Umbilical cord (tissue), 2 donors: ENCODE measurements at places on chromosomes 7 and 10. TPM values are rescaled to one million over a fixed set of nuclear protein-coding genes. Genes with fewer than 3 reads are reported as not detected.

- peak; percentile 72 for DNase-seq
Observed at GRCh38 chr10:71476228-71477011, 79.7 kb downstream of the CDH23 start.

The FGFR2 gene
- total RNA-seq = 204 TPM

GRCh38 chr7:103343758-103344452 lies 662 bp downstream of the DNAJC2 start:
- DNase-seq = peak; percentile 34

The AKR1C4 gene
- not detected for total RNA-seq

DNA sequence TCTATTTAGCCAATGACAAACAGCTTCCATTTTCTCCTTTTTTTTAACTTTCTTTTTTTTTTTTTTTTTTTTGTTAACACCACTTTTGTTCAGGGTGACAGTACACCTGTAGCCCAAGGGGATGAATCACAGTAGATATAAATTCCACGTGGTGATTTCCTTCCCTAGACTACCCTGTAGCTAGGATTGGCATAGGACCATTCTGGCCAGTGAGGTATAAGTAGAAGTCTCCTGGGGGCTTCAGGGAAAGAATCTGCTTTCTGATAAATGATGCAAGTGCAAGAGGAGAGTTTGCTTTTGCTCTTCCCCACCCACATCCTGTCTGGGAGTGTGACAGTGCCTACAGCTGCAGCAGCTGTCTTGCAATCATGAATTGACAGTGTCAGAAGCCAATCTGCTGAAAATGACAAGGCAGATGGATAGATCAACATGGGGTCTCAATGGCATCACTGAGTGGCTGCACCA lies 63.2 kb upstream of the TOMM7 start:
- no peak for DNase-seq

DNA sequence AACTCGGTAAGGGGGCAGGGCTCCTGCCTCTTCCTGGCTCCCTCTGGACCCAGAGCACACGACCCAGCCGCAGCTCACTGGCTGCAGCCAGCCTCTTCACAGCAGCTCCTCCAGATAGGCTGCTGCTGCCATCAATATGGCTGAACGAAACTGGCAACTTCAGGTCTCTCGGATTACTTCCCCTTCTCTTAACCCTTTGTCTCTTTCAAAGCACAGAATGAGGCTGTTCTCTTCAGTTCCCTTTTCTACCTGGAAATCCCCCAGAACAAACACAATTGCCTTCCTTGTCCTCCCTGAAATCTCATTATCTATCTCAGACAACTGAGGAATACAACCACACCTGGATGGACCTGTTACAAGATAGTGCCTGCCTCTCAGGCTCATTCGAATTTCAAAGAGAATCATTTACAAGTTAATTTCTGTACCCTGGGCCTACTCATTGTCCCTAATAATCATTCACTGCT lies 193.4 kb upstream of the MBL2 start:
- DNase-seq = no peak

DNA sequence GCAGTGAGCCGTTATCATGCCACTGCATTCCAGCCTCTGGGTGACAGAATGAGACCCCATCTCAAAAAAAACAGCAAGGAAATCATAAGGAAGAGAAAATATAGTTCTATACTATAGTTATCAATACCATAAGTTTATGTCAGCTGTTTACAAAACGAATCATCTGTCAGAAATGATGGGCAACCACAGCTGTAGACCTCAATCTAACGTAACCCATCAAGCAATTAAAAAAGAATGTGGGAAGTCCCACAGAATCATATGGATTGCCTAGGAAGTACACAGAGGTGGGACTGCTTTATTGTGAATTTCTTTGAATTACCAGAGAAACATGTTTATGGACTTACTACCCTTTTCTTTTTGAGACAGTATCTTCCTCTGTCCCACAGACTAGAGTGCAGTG lies 6.9 kb downstream of the NRBF2 start:
- DNase-seq = no peak

DNA sequence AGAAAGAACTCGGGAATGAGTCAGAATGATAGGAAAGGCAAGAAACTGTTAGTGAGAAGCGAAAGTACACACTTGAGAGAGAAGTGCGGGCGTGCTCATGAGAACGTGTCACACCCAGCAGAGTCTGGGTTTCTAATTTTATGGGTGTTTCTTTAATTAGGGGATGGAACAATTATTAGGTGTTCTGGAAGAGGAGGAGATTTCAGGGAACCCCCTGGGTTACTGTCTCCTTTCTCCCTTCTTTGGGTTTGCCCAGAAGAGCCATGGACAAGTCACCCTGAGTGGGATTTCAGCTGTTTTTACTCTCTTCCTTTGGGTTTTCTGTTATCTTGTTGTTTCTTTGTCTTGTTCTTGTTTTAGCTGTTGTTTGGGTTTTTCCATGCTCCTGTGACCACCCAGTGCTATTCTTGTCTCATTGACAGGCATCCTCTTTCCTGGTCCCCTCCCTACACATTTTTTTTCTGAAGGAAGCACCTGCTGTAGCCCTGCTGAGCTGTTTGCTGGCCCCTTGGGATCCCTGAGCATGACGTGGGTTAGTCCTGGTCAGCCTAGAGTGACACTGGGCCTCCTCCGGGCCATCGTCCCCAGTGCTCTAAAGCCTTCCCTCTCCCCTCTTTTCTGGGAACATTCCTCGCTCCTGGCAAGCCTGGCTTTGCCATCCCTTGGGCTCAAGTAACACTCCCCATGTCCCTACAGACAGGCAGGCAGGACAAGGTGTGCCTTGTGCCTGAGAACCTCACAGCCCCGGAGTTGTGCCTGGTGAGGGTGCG lies 3.5 kb downstream of the SH2D4B start:
- no peak for DNase-seq

The CCDC6 gene
- 35.4 TPM for total RNA-seq

The UCN3 gene
- total RNA-seq = not detected

The SPDYE8 gene
- total RNA-seq = 0.48 TPM

DNA sequence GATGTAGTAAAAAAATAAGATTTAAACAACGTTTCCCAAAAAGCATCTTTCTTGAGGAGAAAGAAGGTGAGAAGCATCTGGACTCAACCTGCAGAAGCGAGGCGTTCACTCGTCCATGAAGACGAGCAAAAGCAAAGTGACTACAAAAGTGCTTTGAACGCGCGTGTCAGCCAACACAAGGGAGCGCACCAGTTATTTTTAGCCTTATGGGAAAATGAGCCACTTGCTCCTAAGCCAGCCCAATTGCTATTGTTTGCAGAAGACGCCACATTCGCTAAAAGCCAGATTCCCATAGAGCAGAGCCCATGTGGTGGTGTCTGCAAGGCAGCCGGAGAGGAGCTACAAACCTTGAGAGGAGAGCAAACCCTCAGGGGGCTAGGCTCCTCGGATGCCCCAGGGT lies 122.5 kb downstream of the FAM53B start:
- no peak for DNase-seq

The ITIH5 gene
- 72.5 TPM for total RNA-seq

DNA sequence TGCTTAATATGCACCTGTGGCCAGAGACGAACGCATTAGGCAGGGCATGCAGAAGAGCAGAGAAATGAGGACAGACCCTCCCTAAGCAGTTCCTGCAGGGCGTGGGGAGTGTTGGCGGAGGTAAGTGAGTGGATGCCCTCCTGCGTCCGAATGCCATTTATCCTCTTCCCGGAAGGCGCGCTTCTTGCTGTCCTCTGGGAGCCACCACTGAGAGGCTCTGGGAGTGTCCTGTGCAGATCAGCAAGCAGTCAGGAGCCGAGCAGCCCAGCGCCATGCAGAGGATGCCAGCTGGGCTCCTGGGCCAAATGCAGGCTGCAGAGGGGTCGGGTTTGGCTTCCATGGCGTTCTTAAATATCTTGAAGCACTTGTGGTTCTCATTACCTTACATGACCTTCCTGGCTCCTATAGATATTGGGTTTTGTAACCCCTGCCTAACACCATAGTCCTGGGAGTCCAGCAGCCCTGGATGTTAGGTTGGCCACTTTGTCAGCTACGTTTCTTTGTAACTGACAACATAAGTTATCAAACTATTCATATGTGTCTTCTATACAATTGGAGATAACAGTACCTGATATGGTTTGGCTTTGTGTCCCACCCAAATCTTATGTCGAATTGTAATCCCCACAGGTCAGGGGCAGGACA lies 30.0 kb upstream of the SLIT1 start:
- no peak for DNase-seq

- DNase-seq = no peak
Observed at GRCh38 chr7:129970816-129971215, 18.1 kb upstream of the UBE2H start.

DNA sequence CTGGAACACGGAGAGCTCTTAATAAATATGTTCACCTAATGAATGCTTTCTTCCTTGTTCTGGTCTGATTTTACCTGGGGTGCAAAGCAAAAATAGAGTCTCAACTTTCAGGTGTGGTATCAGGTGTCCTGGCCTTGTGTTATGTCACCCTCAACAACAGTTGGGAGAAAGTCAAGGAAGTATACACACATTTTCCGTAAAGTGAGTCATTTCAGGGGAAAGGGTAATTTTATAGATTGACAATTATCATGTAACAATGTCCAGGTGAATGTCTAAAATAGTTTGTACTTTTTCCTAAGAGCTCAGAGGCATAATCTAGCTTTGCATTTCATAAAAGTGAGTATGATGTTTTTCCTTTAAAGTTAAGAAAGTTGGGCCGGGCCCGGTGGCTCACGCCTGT lies 287.4 kb downstream of the SKIDA1 start:
- DNase-seq = no peak

GRCh38 chr10:97584798-97585438 lies 729 bp downstream of the HOGA1 start:
- no peak for DNase-seq

GRCh38 chr10:99661377-99661763 lies 2.1 kb downstream of the ENTPD7 start:
- no peak for DNase-seq

DNA sequence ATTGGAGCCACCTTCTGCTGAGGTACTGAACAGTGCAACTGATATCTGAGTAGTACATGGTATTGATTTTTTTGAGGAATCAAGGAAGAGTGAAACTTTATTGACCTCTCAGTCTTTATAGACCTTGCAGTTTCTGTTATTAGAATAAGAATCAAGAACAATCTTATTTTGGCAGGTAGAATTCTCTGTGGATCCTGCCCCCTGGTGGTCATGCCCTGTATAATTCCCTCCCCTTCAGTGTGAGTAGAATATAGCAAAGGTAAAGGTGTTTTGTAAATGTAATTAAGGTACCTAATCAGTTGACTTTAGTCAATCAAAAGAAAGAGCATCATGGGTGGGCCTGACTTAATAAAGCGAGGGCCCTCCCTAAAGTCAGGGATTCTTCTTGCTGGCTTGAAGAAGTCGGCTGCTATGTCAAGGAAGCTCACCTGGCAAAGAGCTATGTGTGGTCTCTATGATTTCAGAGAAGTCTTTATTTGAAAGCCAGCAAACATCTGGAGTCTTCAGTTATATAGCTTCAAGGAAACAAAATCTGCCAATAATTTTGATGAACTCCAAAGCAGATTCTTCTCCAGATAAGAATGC lies 142.8 kb downstream of the LSM5 start:
- DNase-seq = peak; percentile 9

The ZNF488 gene
- total RNA-seq = 0.96 TPM

DNA sequence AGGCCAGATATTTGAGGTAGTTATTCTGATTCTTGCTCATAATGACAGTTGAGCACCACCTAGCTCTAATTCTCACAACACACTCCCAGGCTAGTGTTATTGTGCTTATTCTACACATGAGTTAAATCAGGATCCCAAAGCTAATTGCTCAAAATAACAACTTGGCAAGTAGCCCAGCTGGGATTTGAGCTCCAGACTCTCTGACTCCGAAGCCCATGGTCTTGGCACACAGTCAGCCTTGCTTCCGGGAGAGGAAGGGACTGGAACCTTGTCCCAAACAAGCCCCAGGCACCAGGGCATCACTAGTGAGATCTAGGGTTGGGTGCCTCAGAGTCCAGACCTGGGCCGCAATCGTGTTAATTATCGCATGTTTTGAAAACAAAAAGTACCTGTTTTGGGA lies 101.4 kb downstream of the GPAM start:
- DNase-seq = peak; percentile 3

GRCh38 chr7:137753948-137754851 lies 92.6 kb downstream of the DGKI start:
- peak; percentile 20 for DNase-seq

- DNase-seq = no peak
Observed at GRCh38 chr7:6453734-6454133, 6.0 kb upstream of the DAGLB start.

DNA sequence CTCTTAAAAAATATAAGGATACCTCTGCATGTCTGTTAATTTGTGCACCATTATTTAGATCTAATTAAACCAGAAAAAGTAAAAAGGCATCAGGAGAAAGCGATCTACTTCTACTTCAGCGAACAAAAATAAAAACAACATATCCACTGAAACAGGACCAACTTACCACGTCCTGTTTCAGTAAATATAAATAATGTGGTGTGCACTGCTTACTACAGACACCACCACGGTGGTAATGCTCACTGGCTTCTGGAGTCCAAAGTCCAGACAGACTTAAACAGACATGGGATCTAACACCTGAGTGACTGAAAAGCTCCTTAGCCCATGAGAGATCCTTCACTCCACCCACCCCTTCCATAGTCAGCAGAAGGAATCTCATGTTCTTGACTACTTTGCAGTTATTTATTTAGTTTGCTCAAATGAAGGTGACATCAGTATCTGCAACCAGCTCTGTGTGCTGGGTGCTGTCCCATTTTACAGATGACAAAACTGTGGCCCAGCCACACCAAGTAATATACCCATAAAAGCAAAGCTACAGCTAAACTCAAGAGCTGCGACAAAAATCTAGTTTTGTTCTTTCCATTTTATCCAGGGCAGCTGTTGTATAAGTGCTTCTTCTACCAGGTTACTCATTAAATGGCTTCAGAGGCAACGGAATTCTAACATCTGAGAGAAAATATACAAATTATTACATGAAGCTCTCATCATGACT lies 62.1 kb upstream of the NCAPG2 start:
- DNase-seq = no peak

DNA sequence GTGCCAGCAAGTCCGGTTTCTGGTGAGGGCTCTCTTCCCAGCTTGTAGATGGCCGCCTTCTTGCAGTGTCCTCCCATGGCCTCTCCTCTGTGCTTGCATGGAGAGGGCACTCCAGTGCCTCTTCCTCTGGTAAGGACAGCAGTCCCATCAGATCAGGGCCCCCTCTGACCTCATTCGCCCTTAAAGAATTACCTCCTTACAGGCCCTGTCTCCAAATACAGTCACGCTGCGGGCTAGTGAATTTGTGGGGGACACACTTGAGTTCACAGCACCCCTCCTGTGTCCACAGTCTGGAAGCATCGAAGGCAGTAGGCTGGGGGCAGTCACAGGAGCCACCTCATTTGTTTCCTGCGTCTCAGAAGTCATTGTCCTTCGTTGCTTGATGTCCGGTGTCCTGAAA lies 54.6 kb downstream of the LHPP start:
- no peak for DNase-seq

DNA sequence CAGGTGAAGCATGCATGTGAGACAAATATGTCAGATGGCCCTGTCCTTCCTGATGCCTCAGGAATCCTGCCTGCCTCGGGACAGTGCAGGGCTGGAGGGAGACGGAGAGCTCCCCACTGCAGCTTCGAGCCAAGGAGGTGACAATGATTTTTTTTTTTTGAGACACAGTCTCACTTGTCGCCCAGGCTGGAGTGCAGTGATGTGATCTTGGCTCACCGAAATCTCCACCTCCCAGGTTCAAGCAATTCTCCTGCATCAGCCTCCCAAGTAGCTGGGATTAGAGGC lies 68.8 kb downstream of the OAT start:
- no peak for DNase-seq

The LIMK1 gene
- 11.3 TPM for total RNA-seq
